Activated naive CD4-positive, alpha-beta T cell treated with anti-CD3 and anti-CD28 coated beads, Interleukin-2, amount 10 ng/mL, durations not matched to agents 7 days and 5 days (primary cell): ENCODE measurements at places on chromosomes 6 and 20.

DNA sequence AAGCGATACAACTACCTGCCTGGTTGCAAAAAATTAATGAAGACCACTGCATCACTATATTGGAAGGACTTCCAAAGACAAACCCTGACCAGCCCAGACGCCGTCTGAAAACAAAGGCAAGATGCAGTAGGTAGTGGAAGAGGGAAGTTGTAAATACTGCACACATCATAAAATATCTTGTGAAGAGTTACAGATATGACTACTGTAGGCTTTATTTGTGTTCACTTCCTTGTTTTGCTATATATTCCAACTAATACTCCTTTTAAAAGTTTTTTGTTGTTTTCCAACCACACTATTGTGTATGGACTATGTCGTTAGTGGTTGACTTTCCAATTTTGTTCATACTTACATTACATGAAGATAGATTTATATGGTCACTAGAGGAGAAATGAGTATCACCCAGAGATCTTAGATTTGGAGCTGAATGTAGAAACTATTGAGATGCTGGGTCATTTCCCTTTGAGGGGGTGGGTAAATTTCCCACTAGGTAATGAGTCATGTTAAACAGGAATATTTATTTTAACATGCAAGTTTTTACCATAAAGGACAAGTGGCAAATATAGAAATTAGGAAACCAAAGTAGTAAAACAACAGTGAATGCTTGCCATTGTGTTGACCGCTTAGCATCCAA, 16.6 kb upstream of the TXLNB start:
- no peak for DNase-seq

GRCh38 chr6:89239338-89239737, 22.2 kb upstream of the GABRR1 start:
- peak; percentile 72 for DNase-seq

DNA sequence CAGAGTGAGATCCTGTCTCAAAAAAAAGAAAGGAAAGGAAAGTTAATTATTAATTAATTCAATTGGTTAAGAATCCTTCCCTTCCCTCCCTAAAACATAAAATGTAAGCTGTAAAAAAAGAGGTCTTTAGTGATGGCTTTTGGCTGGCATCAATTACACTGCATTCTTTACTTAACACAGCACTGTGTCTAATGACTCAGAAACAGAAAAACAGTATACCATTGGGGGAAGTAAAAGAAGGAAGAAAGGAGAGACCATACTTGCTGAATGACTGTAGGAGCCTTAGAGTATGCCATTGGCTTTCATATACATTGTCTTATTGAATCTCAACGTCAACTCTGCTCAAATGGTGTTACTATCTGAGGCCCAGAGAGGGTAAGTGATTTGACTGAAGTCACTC, 18.3 kb upstream of the CITED2 start:
- no peak for DNase-seq

- no peak for DNase-seq
These were observed 143.0 kb downstream of the SAMD5 start for GRCh38 chr6:147651249-147652063.

DNA sequence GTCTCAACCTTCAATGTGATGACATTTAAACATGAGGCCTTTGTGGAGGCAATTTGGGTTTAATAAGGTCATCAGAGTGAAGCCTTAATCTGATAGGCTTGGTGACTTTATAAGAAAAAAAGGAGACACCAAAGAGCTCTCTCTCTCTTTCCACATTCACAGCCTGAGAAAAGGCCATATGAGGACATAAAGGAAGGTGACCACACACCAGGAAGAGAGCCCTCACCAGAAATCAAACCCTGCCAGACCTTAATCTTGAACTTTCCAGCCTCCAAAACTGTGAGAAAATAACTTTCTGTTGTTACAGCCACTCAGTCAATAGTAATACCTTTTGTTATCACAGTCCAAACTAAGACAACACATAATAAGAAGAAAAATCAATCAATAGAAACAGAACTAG, 47.7 kb downstream of the COL12A1 start:
- DNase-seq = no peak

GRCh38 chr20:62925420-62926228, 681 bp downstream of the DIDO1 start:
- DNase-seq = peak; percentile 66

- no peak for DNase-seq
These were observed 96.5 kb downstream of the TINAG start for GRCh38 chr6:54404791-54405190.

DNA sequence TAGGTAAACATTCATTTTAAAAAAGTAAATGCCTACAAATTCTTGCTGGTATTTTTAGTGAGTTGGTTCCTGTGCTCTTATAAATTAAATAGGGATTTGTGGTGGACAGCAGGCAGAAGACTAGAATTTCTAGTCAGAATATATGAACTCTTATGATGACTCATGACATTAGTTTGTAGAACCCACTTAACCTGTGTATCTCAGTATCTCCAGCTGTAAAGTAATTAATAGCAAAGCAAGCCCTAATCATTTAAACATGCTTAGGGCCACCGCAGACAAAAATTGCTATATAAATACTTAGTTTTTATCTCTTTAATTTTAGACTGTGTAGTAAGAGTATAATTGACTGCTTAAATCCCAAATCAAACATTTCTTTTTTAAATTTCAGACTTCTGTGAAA, 2.4 kb downstream of the FAM135A start:
- no peak for DNase-seq

DNA sequence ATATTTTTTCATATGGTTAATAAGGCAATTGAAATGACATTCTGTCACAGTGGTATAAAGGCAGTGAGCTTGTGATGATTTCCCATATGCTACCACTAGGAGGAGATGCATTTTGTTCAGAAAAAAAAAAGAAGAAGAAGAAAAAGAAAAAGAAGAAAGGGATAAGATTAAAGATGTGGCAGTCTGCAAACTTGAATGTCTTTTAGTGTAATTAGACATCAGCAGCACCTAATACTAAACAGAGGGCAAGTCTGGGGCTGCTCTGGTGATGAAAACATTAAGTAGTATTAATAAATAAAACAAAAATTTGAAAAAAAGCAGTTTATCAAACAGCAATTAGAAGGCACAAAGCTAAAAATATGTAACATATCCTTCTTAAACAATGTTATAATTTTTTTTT, 95.4 kb upstream of the DEFB112 start:
- DNase-seq = no peak

- no peak for DNase-seq
These were observed 17.9 kb downstream of the KCNB1 start for GRCh38 chr20:49464556-49464955.

GRCh38 chr20:17654649-17655285, 27.3 kb downstream of the RRBP1 start:
- peak; percentile 24 for DNase-seq

DNA sequence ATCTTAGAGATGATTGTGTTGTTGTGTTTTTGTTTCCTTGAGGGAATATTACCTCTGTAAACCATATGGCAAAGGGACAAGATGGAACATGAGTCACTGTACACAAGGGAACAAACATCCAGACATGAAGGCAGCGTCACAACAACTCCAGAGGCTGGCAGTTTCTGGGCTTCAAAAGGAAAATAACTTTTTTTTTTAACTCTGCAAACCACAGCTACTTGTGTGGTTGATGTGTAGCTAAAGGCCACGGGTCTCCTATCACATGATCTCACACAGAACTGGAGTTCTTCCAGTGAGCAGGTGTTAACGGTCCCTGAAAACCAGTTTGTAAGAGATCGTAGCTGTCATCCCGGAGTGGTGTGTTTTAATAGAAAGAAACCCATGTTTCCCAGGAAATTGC, 33.2 kb upstream of the HBS1L start:
- DNase-seq = peak; percentile 63

GRCh38 chr6:149845549-149845948, 18.6 kb downstream of the LRP11 start:
- no peak for DNase-seq

DNA sequence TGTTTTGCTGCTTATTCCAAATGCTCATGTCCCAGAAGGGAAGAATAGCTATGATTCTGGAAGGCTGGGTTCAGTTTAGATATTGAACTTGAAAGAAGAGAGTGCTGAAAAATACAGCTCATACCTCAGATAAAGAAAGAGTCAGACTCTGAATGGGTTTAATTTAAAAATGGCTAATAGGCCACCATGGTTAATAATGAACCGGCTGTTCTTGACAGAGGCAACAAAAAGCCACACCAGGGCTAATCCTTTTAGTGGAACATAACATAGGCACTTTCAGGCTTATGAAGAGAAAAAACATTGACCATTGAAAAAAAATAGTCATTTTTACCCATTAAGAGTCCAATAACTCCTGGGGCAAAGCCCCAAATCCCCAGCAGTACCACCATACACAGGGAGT, 59.4 kb downstream of the TNFRSF21 start:
- no peak for DNase-seq

GRCh38 chr20:46895906-46896242, 1.2 kb downstream of the EYA2 start:
- DNase-seq = no peak

GRCh38 chr6:41027799-41028560, 11.0 kb downstream of the UNC5CL start:
- DNase-seq = peak; percentile 84

DNA sequence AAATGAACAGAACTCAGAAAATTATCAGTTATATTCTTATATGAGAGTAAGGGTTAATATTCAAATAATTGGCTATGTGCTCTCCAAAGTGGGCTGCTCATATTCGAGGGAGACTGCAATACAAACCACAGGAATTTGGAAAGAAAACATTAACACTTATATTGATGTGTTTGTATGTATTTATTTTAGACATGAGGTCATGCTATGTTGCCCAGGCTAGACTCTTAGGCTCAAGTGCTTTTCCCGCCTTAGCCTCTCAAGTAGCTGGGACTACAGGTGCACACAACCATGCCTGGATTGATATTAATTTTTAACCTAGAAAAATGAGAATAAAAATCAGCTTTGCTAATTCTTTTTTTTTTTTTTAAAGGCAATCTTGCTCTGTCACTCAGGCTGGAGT, 35.0 kb downstream of the BTBD9 start:
- no peak for DNase-seq

DNA sequence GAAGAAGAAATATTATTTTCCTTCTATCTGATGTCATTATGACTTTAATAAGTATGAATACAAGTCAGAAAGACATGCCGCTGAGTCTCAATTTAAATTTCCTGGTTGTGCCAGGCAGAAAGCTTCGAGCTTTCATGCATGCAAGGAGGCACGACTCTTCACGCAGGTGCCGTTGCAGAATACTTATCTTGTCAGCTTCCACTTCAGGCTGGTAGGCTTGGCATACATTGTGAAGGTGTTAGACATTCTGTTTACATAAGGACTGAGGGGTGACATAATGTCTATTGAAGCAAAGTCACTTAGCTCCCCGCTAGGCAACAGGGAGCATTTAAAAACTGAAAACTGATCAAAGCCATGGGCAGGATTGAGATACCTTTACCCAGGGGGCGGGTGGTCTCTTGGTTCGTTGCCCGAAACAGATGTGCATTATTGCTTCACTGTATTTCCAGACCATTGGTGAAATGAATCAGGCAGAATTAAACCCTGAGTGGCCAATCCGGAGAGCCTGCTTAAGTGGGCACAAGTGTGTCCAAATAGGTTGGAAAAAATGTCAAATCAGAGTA, 16.4 kb downstream of the BMP6 start:
- DNase-seq = no peak

GRCh38 chr6:34680802-34681515, 15.6 kb downstream of the ILRUN start:
- no peak for DNase-seq

- DNase-seq = no peak
These were observed 142.5 kb downstream of the KLHL32 start for GRCh38 chr6:97067045-97067444.

GRCh38 chr20:48463916-48464315, 363.9 kb downstream of the PREX1 start:
- no peak for DNase-seq

DNA sequence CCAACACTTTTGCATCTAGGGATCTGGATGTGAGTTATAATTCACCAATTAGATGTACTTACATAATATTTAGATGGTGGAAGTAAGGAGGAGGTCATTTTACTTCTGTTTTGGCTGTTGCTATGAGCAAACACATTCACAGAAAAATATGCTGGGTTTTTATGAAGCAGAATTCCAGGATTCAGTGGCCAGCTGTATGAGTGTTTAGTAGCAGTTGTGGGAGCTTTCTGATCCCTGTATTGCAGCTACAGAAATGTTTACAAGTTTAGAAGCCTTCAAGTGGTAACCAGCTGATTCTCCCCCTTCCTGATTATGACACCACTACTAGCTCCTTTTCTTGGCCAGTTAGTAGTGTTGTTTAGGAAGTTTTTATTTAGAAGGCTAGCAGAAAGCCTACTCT, 177.0 kb downstream of the TENT5A start:
- DNase-seq = no peak

- DNase-seq = no peak
These were observed 324.7 kb downstream of the CD83 start for GRCh38 chr6:14442242-14442641.

GRCh38 chr6:26380256-26380655, 2.7 kb upstream of the BTN2A2 start:
- no peak for DNase-seq

DNA sequence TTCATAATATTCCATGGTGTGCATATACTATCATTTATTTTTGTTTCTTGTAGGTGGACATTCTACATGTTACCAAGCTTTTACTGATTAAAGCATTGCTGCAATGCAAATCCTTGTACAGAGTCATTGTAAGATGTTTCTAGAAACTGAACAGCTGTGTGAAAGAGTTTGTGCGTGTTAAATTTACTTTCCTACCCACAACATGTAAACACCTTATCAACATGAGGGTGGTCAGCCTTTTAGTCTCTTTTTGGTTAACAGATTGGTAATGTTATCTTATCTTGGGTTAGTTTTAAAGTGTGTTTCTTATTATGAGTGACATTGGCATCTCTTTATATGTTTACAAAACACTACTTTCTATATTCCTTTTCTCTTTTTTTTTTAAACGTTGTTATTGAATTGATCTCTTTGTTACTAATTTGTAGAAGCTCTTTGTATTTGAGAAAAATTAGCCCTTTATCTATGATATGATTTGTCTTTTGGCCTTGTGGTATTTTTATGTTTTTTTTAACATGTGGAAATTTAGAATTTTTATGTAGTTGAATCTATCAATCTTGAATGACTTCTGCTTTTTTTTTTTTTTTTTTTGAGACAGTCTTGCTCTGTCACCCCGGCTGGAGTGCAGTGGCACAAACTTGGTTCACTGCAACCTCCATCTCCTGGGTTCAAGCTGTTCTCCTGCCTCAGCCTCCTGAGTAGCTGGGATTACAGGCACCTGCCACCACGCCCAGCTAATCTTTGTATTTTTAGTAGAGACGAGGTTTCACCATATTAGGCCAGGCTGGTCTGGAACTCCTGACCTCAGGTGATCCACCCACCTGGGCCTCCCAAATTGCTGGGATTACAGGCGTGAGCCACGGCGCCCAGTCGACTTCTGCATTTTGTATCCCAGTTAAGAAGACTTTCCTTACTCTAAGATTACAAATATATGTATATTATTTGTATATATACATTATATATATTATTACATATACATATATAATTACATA, 112.1 kb downstream of the TCP11 start:
- no peak for DNase-seq

DNA sequence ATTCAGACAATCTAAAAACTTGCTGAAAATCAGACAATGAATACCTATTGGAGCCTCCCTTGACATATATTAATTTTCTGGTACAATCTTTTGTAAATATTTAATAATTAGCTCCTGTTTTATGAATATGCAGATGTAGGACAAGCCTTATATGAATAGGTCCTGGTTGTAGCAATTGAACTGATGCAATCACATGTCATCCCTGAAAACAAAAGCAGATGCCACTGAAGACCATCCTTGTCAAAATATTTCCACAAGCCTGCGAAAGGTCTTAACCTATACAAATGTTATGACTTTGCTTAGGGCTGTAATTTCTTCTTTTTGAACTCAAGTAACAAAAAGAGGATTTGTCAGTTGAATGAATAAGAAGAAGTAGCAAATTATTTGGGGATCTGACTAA, 722.1 kb downstream of the EYS start:
- no peak for DNase-seq
